ENCODE measurements at places on chromosomes 5 and 9. TPM values are rescaled to one million over a fixed set of nuclear protein-coding genes. Genes with fewer than 3 reads are reported as not detected.

DNA sequence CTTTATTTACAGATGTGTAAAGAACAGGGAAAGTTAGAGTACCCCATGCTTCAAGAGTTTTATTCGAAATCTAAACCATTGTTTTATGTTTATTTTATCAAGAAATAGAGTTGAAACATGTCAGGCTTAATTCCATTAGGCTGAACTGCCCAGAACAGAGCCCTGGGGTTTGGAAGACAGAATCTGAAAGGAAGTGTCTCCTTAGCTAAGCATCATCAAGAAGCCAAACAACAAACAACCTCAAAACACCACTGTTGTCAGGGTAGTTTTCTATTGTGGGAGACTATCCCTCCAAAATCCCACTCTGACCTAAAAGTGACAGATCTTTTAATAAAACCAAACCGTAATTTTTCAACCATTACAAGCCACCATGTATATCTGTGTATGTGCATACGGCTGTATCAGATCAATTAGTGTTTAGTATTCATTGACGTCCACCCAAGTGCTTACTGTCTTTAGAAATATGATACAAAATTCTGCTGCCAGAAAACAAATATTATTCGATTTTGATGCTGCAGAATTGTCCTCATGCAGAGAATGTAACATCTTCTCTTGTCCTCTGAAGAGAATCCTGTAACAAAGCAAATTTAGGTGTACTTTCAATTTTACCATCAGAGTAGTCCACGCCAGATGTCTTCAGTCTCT, 271.9 kb upstream of the TMEM161B start:
- DNase-seq, result no peak
- H3K27ac ChIP-seq, result no peak overlapping the region
- H3K4me3 ChIP-seq, result no peak overlapping the region

The MTX3 gene
- 22.7 TPM for total RNA-seq

DNA sequence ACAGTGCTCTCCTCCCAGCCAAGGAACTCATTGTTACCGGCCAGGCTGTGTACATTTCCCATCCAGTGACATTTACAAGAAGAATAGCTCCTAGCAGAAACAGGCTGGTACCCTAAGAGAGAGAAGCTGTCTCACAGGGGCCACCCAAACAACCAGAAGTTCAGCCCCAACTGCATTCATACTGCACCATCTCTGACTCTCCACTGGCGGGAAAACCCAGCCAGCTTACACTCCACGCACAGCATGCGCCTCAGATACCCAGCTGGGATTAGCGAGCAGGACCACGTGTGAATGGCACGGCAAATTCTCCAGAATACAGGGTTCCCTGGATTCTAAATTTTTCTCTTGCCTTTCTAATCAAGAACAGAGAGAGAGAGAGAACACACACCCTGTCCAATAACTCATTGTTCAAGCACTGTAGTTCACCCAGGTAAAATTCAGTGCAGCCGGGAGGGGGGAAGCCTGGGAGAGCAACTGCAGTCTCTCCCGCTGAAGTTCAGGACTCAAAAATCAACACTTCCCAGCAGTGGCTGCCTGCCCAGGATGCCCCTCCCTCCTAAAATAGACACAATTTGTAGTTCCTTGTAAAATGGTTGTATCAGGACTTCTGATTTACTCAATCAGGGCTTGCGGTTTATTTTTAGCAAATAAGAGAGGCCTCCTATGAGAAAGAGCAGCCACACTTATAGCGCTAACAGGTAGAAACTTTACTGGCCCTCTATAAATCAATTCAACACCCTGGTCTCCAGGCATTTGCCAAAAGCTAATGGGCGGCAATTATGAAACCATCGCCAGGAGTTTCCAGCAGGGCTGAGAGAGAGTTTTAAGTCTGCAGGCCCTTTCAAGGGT, 2.2 kb downstream of the COL23A1 start:
- no peaks in the 10 kb centered on the region for H3K36me3 ChIP-seq
- DNase-seq, result no peak
- H3K4me1 ChIP-seq, result no peaks in the 10 kb centered on the region

GRCh38 chr5:54278979-54279717, 31.2 kb downstream of the ARL15 start:
- no peaks in the 10 kb centered on the region for H3K36me3 ChIP-seq
- no peaks in the 10 kb centered on the region for H3K27me3 ChIP-seq
- H3K27ac ChIP-seq, result no peak overlapping the region

The SPEF2 gene
- total RNA-seq, result 8.0 TPM

- peak; percentile 3 for DNase-seq
- H3K27me3 ChIP-seq, result peaks cover 22% of the 10 kb centered on the region
- no peak overlapping the region for H3K4me3 ChIP-seq
- no peaks in the 10 kb centered on the region for H3K4me1 ChIP-seq
Measured at GRCh38 chr5:10663489-10664179, 97.4 kb downstream of the DAP start.

- H3K36me3 ChIP-seq, result no peaks in the 10 kb centered on the region
- no peaks in the 10 kb centered on the region for H3K27me3 ChIP-seq
- H3K4me3 ChIP-seq, result no peak overlapping the region
- peaks cover 10% of the 10 kb centered on the region for H3K4me1 ChIP-seq
Measured at GRCh38 chr5:102901424-102902134, 146.5 kb downstream of the PAM start.

The CARTPT gene
- not detected for total RNA-seq

DNA sequence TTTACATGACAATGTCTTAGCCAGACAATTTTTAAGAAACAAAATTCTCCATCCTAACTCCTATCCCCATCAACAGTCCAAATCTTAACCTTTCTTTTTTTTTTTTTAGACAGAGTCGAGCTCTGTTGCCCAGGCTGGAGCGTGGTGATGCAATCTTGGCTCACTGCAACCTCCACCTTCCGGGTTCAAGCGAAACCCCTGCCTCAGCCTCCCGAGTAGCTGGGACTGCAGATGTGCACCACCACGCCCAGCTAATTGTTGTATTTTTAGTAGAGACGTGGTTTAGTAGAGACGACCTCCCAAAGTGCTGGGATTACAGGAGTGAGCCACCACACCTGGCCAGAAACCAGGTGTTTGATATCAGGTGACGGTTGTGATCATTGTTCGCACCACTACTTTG, 10.2 kb downstream of the ABL1 start:
- no peak overlapping the region for H3K27ac ChIP-seq
- H3K4me3 ChIP-seq, result no peak overlapping the region
